ENCODE measurements at places on chromosomes 3 and 15.

DNA sequence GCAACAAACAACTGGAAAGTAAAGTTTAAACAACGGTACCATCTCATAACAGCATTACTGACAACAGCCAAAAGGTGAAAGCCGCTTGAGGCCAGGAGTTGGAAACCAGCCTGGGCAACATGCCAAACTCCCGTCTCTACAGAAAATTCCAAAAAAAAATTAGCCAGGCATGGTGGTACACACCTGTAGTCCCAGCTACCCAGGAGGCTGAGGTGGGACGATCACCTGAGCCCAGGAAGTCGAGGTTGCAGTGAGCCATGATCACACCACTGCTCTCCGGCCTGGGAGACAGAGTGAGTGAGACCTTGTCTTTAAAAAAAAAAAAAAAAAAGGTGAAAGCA is 4.4 kb downstream of the TNK2 start:
- DNase-seq = no peak

- no peak for DNase-seq
Observed at GRCh38 chr3:73148682-73149081, 87.2 kb downstream of the EBLN2 start.

- DNase-seq = no peak
Observed at GRCh38 chr3:57791245-57791644, 35.1 kb downstream of the SLMAP start.

DNA sequence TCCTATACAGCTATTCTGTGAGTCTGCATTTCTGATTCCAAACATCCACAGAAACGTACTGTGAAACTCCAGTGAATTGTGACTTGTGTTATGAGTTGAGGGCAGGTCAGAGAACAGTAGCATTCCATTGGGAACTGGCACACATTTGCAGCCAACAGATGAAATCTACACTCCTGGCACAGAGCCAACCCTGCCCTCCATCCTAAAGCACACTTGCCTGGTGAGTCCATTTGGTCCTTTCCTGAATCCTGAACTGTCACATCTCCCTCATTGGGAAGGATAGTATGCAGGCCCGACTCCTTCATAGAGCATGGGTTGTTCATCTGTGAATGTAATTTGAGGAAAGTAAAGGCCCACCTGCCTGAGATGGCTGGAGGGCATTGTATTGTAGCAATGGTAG is 314.3 kb upstream of the RASGRP1 start:
- no peak for DNase-seq

GRCh38 chr3:169077394-169077906 is 586.1 kb downstream of the MECOM start:
- DNase-seq = no peak

- DNase-seq = no peak
Observed at GRCh38 chr3:150722267-150722666, 18.5 kb upstream of the ERICH6 start.

DNA sequence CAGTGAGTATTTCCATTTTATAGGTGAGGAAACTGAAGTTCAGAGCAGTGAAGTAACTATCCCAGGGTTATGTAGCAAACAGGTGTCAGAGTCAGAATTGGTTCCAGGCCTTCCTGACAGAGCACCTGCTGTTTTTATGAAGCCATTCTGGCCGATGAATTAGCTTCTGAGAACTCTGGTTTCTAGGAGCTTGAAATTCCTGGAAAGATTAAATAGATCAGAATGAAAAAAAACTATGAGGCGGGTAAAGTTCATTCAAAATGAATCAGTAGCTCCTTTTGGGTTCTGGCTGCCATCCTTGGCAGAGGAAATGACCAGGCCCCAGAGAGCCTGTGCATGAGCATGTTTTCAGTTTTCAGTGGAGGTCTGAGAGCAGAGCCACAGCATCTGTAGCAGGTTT is 59.3 kb upstream of the CFAP161 start:
- DNase-seq = no peak

DNA sequence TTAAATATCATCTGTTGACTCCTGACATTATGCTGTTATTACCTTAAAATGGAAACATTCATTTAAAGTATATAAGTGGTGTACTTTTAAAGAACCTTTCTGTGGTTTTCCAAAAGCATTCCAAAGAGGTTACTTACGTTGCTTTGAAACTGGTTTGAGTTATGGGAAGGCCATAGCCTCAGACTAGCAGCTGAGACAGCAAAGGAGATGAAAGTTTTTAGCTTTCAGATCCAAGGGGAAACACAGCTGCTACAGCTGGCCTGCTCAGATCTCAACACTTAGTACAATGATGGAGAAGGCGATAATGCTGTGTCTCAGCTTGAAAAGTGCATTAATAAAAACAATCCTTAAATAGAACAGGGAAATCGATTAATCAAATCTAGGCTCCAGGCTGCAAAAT is 921.1 kb downstream of the ROBO1 start:
- peak; percentile 70 for DNase-seq

- no peak for DNase-seq
Observed at GRCh38 chr3:45234250-45234649, 8.2 kb upstream of the TMEM158 start.

DNA sequence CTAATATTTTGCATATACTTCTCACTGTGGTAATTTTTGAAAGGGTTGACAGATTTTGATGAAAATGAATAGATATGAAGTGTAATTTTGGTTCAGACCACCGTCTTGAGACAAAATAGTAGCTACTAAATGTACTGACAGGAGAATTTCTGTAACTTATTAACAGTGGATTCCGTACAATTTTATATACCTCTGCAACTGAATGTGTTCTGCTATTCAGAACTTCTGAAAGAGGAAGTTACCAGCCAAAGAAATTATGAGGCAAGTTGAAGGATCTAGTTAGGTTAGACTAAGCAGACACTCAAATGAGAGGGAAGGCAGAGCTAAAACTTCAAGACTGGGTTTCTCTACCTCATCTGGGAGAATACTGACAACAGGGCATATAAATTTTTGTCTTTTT is 29.4 kb downstream of the GAP43 start:
- DNase-seq = no peak

- no peak for DNase-seq
Observed at GRCh38 chr15:67479781-67480505, 41.0 kb upstream of the C15orf61 start.

- DNase-seq = no peak
Observed at GRCh38 chr3:99499235-99500158, 138.9 kb upstream of the COL8A1 start.

DNA sequence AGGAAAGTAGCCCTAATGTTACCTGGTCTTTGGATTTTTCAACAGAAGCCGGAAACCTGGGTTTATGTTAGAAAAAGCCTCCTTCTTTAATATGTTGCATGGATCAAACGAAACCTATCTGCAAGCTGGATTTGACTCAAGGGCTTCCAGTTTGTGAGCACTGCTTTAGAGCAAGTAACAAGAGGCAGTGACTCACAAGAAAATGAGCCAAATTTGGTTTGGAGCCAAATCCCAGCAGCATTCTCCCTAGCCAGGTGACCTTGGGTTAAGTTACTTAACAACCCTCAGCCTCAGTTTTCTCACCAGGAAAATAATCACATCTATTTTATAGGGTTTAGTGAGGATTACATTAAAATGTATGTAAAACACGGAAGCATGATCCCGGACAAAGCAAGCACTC is 215.2 kb upstream of the PRICKLE2 start:
- no peak for DNase-seq

DNA sequence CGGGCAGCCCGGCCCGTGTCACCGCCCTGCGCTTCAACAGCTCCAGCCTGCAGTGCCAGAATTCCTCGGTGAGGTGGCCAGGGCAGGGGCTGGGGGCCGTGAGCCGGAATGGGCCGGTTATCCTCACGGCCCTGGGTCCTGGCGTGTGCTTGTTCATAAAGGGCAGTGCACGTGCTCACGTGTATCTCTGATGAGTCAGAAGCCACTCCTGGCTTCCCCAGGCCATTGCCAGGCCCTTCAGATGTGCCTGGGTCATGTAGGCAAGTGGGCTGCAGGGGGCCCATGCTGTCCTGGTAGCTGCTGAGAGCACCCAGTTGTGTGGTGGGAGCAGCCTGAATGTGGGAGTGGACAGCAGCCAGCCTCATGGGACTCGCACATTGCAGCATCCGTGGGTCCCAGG is 29.2 kb downstream of the PLXNA1 start:
- no peak for DNase-seq

Data from AG04450 (cell line).